ENCODE measurements at places on chromosomes 7 and 10.

GRCh38 chr10:101284744-101285463 lies 55.6 kb upstream of the LBX1 start:
- DNase-seq, result no peak

DNA sequence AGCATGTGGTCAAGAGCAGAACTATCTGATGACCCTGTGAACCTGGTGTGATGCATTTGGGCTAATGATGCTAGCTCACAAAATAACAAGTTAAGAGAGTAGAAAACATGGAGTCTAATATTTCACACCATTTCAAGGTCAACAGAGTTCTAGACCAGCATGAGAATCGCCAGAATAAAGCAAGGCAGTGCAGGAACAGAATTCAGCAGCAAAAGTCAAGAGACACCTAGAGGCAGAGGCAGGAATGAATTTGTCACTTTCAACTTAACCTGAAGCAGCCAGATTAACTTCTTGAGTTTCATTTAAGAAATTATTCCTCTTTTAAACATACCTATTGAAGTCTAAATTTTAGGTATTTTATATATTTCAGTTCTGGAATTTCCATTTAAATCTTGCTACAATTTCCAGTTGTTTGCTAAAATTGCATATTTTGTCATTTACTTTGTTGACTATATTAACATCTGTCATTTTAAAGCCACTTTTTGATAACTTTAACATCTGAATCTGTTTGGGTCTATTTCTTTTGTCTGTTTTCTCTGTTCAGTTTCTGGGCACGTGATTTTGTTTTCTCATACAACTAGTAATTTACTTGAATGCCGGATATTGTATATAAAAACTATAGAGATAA lies 44.2 kb upstream of the PRSS58 start:
- no peak for DNase-seq

- peak; percentile 10 for DNase-seq
Observed at GRCh38 chr7:5773661-5774086, 7.8 kb downstream of the RNF216 start.

DNA sequence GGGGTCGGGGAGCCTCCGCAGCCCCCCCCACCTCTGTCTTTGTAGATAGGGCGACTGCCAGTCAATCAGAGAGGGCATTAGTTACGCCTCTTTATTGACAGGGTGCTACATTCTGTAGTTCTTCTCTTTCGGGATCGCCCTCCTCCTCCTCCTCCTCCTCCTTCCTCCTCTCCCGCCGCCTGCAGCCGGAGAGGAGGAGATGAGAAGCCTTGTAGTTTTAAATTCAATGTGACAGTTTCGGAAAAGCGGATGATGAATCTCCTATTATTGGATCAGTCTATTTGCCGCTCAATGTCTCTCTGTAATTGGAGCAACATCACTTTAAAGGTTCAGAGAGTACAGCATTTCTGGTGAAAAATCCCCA lies 587 bp upstream of the UNCX start:
- DNase-seq, result no peak

DNA sequence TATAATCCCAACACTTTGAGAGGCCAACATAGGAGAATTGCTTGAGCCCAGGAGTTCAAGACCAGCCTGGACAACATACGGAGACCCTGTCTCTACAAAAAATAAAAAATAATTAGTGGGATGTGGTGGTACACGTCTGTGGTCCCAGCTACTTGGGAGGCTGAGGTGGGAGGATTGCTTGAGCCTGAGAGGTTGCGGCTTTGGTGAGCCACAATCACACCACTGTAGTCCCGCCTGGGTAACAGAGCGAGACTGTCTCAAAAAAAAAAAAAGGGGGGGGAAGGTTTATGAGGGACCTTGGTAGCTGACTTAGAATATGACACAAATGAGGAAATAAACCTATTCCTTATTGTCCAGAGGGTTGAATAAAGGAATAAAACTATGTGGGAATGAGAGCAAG lies 30.8 kb downstream of the SCD start:
- no peak for DNase-seq

DNA sequence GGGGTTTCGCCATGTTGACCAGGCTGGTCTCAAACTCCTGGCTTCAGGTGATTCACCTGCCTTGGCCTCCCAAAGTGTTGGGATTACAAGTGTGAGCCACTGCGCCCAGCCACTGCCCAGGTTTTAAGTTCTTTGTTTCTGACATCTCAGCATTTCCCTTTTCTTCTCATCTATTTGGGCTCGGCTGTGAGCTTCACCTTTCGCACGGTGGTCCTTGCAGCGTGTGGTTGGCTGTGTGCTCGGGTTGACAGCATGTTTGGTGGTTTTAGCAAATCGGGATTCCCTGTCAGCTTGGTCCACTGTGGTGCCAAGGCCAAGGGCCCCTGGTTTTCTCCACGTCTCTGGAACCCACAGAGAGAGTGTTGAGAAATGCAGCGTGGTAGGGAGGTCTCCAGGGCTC lies 138.8 kb downstream of the DNAJB6 start:
- no peak for DNase-seq

DNA sequence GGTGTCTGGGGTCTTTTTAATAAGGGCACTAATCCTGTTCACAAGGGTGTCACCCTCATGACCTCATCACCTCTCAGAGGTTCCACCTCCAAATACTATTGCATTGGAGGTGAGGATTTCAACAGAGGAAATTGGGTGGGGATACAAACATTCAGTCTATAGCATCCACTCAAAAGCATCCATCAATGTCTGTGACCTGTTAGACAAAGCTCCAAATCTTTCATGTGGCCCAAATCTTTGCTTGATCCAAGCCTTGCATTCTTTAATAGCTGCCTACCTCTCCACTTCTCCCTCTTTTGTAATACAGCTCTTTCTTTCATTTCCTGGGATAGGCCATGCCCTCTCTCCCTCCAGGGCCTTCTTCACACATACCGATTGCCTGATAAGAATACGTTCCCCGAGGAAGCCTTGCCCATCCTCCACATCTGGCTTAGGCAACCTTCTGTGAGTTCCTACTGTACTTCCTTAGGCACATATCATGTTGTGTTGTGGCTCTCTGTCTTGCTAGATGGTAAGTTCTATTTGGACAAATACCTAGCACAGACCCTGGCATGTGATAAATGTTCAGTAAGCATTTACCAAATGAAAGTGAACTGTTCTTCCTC lies 66.1 kb downstream of the CREM start:
- DNase-seq, result no peak

DNA sequence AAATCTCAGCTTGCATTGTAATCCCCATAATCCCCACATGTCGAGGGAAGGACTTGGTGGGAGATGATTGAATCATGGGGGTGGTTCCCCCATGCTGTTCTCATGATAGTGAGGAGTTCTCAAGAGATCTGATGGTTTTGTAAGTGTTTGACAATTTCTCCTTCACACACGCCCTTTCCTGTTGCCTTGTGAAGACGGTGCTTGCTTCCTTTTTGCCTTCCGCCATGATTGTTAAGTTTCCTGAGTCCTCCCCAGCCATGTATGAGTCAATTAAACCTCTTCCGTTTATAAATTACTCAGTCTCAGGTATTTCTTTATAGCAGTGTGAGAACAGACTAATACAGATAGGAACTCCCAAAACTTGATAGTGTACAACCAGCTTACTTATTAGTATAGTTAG lies 98.6 kb downstream of the CREM start:
- no peak for DNase-seq

GRCh38 chr10:104391969-104392296 lies 38.3 kb downstream of the CFAP58 start:
- DNase-seq, result no peak

- DNase-seq, result no peak
Observed at GRCh38 chr7:17010637-17011300, 129.0 kb upstream of the AGR3 start.

GRCh38 chr10:28575852-28576251 lies 42.9 kb downstream of the WAC start:
- DNase-seq, result no peak

GRCh38 chr10:78914060-78914378 lies 154.7 kb upstream of the ZMIZ1 start:
- no peak for DNase-seq

- no peak for DNase-seq
Observed at GRCh38 chr7:24879291-24879690, 100.7 kb downstream of the OSBPL3 start.

- DNase-seq, result no peak
Observed at GRCh38 chr7:122364761-122365280, 60.3 kb upstream of the FEZF1 start.

- DNase-seq, result no peak
Observed at GRCh38 chr7:490461-491291, 29.0 kb downstream of the PDGFA start.

Data from hematopoietic multipotent progenitor cell treated with erythropoietin and hydrocortisone succinate and interleukin-3 and kit ligand, for 15 days (in vitro differentiated cells).